ENCODE measurements at places on chromosomes 7 and 10.

GRCh38 chr7:150377196-150377595 is 1.9 kb upstream of the ZNF775 start:
- no peak for DNase-seq

DNA sequence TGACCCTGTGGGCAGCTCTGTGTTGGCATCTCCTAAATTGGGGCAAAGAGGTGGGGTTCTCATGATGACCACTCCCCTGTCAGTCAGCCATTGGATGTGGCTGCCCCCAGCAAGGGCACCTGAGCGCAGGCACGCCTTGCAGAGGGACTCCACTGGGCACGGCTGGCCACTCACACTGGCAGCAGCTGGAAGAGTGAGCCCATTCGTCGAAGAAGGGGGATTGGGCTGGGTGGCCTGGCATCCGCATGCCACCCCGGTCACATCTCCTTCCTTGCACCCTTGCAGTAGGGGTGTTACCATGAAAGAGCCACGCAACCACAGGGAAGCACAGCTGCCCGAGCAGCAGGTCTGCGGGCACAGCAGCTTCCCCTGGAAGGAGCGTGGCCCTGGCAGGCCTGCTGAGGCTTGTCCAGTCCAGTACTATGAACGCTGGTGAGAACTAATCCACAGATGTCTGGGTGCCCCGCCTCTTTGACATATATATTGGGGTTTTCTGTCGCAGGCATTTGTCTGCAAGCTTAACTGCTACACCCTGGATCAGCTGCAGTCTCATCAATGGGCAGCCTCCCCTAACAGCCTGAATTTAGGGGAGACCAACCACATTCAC is 25.7 kb upstream of the GRB10 start:
- no peak for DNase-seq

DNA sequence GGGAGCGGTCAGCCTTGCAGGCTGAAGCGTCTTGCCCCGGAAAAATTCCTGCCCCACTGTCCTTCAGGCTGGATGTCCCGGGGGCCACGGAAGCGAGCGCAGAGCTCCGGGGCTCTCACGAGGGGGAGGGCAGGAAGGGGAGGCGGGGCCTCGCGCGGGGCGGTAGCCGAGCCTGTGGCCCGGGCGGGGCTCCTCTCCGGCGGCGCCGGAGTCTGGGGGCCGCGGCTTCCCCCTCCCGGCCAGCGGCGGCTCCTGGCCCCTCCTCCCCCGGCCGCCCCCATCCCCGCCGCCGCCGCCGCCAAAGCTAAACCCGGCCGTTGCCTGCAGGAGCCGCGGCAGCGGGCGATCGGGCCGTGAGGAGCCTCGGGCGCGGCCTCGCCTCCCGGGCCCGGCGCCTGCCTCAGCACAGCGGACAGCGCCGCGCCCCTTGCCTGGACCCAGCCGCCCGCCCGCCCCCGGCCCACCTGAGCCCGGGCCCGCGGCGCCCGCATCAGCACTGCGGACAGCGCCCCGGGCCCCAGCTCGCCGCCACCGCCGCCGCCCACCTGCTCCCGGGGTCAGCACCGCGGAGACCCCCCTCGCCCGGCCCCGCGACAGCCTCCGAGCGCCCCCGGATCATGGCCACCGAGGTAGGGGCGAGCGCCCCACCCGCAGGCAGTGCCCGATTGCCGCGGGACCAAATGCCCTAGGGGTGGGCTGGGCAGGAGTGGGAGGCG is at the start of gene GOLGA7B:
Gene GOLGA7B, plus strand, starts transcription at position 157 of the 716 bp plus-strand sequence. Its CDS starts 461 bp downstream, at position 618.
- DNase-seq = no peak

DNA sequence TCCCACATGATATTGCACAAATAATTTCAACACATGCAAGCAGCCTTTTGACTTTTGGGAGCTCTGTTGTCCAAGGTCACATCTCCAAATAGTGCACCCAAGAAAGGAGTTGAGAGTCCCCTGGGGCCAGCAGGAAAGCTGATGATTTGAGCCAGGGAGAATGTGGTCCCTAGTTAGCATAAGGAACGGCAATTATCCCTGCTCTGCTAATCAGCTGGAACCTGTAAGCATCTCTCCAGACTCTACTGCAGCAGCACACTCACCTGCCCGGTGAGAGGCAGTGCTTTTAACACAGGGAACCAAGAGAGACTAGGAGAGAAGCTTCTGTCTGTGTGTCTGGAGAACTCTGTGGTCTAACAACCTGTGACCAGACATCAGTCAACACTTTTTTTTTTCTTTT is 17.0 kb downstream of the TRPV5 start:
- DNase-seq = no peak

DNA sequence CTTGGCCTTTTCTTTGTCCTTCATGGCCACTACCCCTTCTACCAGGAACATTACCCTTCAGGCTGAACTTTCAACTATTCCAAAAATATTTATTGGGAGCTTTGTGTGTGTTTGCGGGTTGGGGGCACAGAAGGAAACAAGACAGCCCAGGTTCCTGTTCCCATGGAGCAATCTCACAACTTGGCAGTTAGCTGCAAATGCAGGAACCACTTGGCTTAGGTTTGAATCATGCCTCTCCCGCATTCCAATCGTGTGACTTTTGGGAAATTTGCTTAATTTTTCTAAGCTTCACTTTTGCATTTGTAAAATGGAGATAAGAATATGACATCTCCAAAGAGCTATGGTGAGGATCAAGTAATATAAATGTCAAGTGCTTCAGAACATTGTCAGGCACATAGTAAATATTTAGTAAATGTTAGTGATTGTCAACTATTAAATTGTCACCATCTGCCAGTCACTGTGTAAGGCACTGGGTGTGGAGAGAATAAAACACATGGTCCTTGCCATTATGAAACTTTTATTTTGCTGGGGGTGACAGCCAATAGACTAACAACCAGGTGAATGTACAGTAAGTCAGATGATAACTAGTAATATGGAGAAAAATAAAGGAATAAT is 277.1 kb downstream of the SNX13 start:
- DNase-seq = no peak

DNA sequence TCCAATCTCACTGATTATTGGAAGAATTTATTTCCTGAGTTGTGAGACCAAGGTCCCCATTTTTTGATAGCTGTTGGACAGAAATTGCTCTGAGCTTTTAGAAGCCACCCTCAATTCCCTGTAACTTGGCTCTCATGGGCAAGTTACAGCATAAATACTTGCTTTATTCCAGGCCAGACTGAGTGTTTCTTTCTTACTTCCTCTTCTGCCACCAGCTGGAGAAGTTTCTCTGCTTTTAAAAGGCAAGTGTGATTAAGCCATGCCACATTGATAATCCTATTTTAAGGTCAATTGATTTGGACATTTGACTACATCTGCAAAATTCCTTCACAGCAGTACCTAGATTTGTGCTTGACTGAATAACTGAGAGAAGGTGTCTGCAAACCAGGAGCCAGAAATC is 14.1 kb upstream of the TAS2R41 start:
- no peak for DNase-seq

- no peak for DNase-seq
Observed at GRCh38 chr10:7457478-7458316, 46.9 kb upstream of the SFMBT2 start.

GRCh38 chr7:77247206-77247850 is 47.7 kb upstream of the FGL2 start:
- DNase-seq = peak; percentile 69

GRCh38 chr7:13322126-13322525 is 634.7 kb downstream of the ARL4A start:
- DNase-seq = no peak

GRCh38 chr7:28060371-28060950 is 120.1 kb downstream of the JAZF1 start:
- DNase-seq = no peak

GRCh38 chr10:111747751-111748150 is 435.8 kb downstream of the GPAM start:
- no peak for DNase-seq

DNA sequence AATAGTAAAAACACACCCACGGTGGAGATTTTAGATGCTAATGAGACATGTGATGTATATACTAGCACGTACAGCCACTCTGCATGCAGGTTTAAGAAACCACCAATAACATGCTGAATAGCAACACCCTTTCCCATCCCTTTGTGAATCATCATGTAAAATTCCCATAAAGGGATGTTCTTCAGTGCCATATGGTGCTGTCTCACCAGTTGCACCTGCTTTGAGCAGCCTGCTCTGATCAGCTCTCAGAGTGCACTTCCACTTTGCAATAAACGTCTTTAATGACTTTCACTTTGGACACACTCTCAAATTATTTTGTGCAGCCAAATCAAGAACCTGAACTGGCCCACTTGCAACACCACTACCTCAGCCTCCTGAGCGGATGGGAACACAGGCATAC is 615.0 kb downstream of the ANKRD7 start:
- DNase-seq = no peak

- no peak for DNase-seq
Observed at GRCh38 chr7:28643584-28644340, 231.4 kb downstream of the CREB5 start.

DNA sequence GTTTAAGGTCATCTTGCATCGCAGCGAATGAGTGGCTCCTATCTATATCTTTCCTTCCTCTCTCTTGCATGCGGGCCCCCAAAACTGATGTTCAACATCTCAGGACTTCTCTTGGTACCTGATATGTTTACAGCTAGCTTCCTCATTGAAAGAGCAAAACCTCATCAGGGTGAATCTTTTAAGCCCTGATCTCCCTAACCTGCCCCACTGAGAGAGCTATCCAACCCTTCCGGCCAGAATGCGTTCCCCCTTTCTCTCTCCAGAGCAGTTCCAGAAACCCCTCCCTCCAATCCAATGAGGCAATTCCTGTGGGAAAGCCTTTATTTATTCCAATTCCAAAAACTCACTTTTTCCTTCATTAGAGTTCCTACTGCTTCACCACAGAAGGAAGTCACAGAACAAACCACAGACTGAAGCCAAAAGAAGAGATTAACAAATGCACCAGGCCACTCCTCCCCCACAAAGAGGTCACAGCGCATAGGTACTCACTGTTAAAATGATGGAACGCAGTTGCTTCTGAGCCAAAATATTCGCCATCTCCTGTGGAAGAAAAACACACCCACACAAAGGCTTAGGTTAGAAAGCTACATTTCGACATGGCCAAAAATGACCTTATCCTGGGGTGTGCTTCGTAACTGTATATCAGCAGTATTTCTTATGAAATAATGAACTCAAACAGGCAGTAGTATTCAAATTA is 232.4 kb downstream of the ELMO1 start:
- DNase-seq = no peak

GRCh38 chr7:101795461-101795860 is 22.0 kb upstream of the CUX1 start:
- no peak for DNase-seq

- DNase-seq = no peak
Observed at GRCh38 chr10:66252986-66253385, 672.9 kb upstream of the LRRTM3 start.

- no peak for DNase-seq
Observed at GRCh38 chr10:89425000-89425399, 10.6 kb downstream of the IFIT5 start.

DNA sequence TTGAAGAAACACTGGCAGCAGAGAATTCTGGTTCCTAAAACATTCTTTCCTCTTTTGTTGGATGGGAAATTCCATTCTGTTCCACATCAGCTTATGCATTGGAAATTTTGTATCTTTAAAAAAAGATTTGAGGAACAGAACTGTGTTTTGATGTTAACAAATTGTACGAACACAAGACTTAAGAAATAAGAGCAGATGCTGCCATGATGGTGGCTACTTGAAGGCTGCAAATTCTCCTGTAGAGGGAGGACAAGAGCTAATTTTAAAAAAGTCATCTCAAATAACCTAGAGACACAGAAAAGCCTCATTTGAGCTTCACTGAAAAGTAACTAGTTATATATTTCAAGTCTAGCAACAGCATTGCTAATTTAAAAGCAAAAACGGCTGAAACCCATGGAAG is 29.8 kb downstream of the NDUFB2 start:
- no peak for DNase-seq

GRCh38 chr7:38574086-38574485 is 57.1 kb downstream of the AMPH start:
- no peak for DNase-seq

DNA sequence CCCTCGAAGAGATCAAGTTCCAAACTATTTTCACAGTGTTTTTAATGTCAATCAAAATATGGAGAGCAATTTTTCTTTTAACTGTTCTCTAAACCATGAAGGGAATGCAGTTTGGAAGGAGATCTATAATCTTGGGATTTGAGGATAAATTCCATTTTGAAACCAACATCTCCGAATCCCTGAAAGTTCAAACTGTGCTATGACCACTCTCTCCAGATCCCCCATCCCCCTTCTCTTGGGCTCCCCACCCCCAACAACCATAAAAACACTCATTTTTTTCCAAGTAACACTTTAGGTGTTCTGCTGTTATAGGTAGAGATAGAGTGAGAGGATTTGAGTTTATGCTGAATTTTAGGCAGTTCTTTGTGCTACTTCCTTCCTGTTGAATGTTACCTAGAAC is 1.7 kb downstream of the CALD1 start:
- DNase-seq = no peak

DNA sequence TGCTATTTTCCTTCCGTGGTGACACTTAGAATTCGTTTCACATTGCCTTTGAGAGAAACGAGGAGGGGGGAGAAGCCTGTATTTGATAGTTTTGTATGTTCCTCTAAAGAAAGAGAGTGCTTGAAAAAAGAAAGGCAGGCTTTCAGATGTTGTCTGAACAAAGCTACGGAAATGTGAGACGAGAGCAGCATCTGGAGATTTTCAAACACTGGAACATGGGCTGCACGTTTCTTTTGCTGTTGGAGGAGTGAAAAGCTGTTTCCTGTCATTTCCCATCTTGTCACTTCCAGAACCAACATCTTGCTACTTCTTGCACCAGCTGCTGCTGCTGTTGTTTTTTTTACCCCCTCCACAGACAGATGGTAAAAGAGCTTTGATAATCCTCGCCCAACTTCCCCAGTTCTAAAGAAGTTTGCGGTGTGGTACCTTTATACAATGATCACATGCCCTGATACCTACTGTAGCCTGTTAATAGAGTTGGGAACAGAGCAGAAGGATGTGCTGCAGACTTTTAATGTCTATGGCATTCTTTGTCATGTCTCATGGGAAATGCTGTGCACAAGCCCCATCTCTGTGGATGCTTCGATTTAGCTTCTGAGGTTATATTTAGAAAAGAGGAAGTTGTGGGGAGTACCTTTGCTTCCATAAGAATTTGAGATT is 408.1 kb downstream of the AUTS2 start:
- DNase-seq = no peak

- no peak for DNase-seq
Observed at GRCh38 chr7:135718794-135719437, 9.1 kb downstream of the SLC13A4 start.

DNA sequence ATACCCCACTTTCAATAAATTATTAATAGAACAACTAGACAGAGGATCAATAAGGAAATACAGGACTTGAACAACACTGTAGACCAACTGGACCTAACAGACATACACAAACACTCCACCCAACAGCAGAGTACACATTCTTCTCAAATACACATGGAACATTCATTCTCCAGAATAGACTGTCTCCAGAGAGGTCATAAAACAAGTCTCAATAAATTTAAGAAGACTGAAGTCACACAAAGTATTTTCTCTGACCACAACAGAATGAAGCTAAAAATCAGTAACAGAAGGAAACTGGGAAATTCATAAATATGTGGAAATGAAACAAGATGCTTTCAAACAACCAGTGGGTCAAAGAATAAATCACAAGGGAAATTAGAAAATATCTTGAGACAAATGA is 119.8 kb downstream of the SMURF1 start:
- DNase-seq = no peak
